ENCODE measurements at places on chromosomes 7 and 10.

DNA sequence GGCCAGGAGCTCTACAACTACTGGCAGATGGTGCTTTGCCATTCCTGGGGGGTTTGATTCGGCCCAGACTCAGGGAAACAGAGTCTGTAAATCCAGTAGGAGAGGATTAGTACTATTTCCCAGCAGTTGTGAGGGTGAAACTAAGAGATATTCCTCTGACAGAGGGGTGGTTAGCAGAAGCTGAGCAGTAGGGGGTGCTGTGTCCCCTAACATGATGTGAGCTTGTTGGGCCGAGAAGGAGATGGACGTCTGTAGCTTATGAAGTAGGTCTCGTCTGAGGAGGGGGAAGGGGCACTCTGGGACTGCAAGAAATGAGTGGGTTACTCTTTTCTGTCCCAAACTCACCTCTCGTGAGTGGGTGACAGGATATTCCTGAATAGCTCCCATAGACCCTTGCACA is 179.2 kb upstream of the MBL2 start:
- no peak for DNase-seq

GRCh38 chr7:106346167-106346677 is 61.4 kb upstream of the NAMPT start:
- DNase-seq, result no peak

DNA sequence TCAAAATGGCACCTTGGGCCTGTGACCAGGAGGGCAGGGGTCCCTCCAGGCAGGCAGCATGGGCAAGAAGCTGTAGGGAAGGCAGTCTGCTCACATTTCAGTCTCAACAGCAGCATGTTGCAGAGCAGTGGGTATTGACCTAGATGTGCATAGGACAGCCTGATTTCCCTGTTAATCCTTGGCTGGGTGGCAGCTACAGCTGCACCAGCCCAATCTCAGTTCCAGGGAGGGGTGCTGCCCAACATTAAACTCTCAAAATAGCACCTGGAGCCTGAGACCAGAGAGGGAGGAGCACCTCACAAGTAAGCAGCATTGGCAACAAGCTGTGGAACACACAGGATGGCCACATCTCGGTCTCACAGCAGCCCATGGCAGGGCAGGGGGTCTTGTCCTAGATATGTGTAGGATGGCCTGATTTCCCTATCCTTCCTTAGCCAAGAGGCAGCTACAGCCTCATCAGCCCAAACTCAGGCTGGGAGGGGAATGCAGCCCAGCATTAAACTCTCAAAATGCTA is 10.3 kb downstream of the TMEM140 start:
- no peak for DNase-seq

- no peak for DNase-seq
Measured at GRCh38 chr10:69495666-69496065, 44.4 kb downstream of the TSPAN15 start.

- no peak for DNase-seq
Measured at GRCh38 chr7:131219312-131220041, 108.2 kb upstream of the MKLN1 start.

GRCh38 chr10:110836706-110837105 is 35.0 kb upstream of the PDCD4 start:
- no peak for DNase-seq

DNA sequence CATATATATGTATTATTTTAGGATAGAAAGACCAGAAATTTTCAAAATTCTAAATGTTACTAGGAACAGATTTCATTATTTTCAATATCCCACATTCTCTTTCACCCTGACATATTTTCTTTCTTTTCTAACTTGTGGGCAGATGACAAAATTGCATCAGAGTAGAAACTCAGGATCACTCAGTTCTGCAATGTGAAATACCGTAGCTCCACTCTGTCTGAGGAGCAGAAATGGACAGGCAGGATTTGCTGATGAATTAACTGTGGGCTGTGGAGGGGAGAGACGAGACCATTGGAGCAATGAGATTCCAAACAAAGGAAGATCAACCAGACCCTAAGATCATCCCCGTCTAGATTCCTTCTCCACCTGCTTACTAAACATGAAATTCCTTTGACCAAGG is 37.0 kb upstream of the SVOPL start:
- DNase-seq, result no peak

DNA sequence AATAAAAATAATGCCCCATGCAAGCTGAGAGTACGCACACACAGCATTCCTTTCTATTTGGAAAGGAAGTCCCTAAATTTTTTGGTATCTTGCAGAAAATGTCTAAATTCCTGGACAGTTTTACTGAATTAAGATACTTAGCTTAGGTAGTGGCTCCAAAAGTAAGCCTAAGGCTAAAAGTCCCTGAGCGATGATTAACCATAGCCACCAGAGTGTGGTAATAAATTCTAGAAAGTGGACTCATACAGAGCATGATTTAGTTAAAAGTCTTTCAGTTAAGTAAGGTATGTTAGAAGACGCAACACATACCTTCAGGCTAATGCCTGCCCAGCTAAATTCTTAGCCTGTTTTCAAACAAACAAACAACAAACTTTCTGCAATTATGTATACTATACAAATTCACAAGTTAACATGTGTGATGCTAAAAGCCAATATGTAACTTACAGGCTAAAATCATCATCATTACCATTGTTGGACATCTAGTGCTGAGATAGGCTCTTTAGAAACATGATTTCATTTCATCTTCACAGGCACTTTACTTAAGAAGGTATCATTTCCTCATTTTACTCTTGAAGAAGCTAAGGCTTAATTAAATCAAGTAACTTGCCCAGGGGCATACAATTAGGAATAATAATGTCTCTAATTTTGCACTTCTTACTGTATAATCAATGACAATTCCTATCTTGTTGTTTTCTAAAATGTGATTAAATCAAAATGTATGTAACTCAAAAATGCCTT is 261.4 kb upstream of the YAE1 start:
- no peak for DNase-seq

GRCh38 chr7:111987886-111988285 is 218.3 kb downstream of the DOCK4 start:
- no peak for DNase-seq

GRCh38 chr10:18290651-18291313 is 150.6 kb downstream of the CACNB2 start:
- no peak for DNase-seq

DNA sequence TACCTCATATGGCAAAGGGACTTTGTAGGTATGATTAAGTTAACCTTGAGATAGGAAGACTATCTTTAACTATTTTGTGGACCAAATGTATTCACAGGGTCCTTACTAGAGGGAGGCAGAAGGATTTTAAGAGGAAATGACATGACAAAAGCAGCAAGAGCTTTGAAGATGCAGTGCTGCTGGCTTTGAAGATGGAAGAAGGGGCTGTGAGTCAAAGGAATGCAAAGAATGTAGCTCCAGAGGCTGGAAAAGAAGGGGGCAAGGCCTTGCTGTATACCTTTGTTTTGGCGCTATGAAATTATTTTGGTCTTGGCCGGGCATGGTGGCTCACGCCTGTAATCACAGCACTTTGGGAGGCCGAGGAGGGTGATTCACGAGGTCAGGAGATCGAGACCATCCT is 3.2 kb upstream of the NRBF2 start:
- no peak for DNase-seq

GRCh38 chr7:140060243-140060630 is 2.5 kb downstream of the PARP12 start:
- DNase-seq, result no peak

GRCh38 chr7:157625973-157626742 is 289.4 kb downstream of the DNAJB6 start:
- DNase-seq, result no peak

DNA sequence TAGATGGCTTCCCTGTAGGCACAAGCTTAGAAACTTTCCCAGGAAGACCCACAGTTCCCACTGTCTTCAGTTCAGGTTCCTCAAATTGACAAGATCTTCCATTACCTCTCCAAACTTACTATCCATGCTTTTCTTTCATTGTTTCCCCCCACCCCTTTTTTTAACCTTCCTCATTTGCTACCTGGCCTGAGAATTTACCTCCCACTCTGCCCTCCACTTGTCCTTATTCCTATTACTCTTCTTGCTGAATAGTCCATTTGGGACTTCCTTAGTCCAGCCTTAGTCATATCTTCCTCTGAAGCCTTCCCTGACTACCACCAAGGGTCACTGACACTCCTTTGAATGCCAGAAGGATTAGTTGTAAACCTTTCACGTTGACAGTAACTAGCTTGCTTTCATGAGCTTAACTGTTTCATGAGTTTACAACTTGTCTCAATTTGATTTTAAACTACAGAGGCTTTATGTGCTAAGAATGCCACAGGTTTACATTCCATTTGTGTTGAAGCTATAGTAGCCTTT is 1.2 kb upstream of the CALU start:
- no peak for DNase-seq

GRCh38 chr10:19532411-19532810 is 283.8 kb upstream of the PLXDC2 start:
- no peak for DNase-seq

- no peak for DNase-seq
Measured at GRCh38 chr10:124676416-124677062, 67.6 kb downstream of the FAM53B start.

DNA sequence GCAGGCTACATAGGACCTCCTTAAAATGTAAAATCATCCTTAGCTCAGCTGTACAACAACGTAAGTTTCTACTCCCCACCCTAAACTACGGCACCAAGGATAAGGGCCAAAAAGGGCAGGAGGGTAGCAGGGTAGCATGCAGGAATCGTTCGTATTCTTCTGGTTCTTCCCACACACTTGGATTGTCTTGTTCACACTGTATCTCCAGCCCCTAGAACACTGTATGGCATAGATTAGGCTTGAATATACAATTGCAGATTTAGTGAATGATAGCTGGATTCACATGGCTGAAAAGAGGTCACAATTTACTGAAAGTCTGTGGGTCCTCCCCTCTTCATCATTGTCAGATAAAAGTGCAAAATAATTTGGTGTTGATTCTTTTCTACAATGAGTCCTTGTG is 28.2 kb upstream of the PRKAR2B start:
- no peak for DNase-seq

DNA sequence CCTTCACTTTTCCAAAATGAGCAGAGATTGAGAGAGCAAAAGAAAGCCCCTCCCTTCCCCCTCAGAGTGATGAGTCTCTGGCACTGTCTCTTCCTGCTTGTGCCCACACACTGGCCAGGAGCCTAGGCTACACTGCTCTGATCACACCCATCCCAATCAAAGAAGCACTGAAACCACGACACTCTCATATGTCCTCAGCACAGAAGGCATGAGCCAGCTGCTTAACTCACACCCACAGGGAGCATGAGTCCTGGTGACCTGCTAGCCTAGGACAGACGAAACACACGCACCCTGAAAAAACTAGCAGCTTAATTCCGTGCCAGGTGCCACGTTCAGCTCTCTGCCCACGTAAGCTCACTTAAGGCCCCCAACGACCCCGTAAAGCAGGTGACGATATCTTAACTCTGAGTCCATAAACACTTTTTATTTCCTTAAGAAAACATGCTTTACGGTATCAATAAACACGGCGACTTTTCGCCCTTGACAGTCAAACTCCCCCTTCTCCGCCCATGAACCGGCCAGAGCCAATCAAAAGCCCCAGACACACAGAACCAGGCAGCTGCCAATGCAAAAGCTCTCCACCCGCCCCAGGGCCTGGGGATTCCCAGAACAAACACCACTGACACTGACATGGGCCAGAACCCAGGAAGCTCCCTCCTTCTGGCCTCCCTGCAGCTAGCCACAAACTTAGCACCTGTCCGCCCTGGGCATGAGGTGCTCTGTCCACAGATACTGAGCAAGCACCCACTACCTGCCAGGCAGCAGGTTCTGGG is 69.0 kb downstream of the TNRC18 start:
- no peak for DNase-seq

DNA sequence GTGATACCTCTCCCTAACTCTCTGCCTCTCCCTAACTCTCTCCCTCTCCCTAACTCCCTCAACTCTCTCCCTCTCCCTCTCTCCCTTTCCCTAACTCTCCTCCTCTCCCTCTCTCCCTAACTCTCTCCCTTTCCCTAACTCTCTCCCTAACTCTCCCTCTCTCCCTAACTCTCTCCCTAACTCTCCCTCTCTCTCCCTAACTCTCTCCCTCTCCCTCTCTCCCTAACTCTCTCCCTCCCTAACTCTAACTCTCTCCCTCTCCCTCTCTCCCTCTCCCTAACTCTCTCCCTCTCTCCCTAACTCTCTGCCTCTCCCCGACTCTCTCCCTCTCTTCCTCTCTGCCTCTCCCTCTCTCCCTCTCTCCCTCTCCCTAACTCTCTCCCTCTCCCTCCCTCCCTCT is 2.0 kb upstream of the PTPRN2 start:
- no peak for DNase-seq

GRCh38 chr10:1015688-1016087 is 10.0 kb downstream of the IDI2 start:
- DNase-seq, result no peak

GRCh38 chr7:132113536-132114371 is 462.5 kb downstream of the PLXNA4 start:
- DNase-seq, result no peak

DNA sequence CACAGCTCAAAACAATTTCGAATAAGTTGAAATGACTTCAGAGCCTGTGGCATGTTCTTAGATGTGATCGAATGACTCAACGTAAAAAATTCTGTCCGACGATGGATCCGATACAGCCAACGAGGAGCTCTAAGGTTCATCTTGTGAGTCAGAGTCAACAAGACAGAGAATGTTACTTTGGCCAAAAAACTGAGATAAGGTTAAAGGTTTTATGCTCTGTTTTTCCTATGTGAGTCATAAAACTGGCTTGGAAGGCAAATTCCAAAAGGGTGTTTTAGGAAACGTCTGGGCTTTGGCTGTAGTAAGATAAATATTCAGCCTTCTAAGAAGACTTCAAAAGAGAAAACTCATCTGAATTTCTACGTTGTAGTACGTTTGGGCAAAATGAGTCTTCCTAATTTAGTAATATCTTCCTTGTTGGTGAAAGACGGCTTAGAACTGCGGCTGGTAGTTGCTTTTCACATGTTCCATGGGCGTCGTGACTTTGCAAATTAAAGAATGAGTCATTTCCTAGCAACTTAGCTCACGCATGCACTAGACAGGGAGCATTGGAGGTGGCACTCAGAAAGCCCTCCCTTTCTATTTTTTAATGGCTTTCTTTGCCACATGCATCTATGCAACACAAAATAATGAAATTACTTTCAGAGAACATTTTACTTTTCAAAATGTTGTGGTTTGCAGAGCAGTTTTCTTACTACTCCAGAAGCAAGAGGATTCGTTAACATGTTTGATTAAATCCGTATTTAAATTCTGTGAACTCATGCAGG is 28.2 kb downstream of the PFKP start:
- DNase-seq, result no peak

GRCh38 chr10:71644307-71645180 is 75.0 kb downstream of the C10orf105 start:
- no peak for DNase-seq

- DNase-seq, result no peak
Measured at GRCh38 chr7:21947056-21947455, 1.4 kb upstream of the CDCA7L start.

GRCh38 chr10:132878091-132878729 is 64.2 kb downstream of the CFAP46 start:
- no peak for DNase-seq

DNA sequence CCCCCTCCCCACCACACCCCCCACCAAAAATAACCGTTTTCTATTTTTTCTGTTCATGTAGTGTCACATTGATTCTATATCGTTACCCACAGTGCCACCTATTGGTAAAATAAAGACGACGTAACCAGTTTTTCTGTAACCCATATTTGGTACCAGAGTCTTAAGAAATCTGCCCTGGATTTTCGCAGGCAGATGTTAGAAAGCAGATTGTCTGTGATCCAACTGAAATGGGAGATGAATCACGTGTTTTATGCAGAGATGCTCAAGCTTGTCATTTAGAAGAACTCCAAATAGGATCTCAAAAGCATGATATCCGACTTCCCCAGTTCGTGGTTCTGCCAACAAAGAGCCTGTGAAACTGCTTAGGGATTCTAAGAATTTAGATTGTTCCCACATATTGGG is 261.1 kb upstream of the CSTF2T start:
- DNase-seq, result no peak

Data from cortex of kidney (tissue), 1 donor.